GM06990 (cell line): ENCODE measurements at places on chromosomes 4 and X.
A peak's percentile ranks its signal among the peaks of the same experiment; 100 is the strongest.

DNA sequence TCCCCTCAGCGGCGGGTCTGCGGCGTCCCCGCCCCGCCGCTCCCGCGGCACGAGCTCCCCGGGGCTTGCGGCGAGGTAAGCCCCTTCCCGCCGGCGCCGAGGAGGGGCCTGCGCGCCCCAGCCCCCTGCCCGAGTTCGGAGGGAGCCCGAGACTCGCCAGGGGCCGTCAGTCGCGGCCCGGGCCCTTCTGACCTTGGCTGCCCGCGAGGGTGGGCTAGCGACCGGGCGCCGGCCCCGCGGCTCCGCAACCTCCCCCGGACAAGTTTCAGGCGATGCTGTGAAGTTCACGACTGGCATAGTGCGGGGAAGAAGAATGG is 554 bp downstream of the CDKL5 start:
- DNase-seq, result no peak

DNA sequence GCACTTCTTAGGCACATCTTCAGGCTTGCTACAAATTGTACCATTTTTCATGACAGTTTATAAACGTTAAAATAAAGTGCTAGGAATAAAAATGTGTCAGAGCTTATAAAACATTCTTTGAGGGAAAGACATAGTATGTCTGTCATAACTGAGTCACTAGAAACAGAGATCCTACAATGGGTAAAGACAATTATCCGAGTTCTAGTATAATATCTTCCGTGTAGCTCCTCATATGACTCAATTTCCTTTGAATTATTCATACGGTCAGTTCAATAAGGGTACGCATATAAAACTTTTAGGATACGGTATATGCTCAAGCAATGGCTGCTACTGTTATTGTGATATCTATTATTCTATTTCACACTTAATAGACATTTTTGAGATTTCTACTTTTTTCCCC is 349.1 kb downstream of the PCDH10 start:
- DNase-seq, result no peak

- DNase-seq, result no peak
Observed at GRCh38 chrX:119067023-119067739, 5.6 kb upstream of the CT47C1 start.

- DNase-seq, result no peak
Observed at GRCh38 chr4:103156106-103156505, 42.0 kb downstream of the CENPE start.

DNA sequence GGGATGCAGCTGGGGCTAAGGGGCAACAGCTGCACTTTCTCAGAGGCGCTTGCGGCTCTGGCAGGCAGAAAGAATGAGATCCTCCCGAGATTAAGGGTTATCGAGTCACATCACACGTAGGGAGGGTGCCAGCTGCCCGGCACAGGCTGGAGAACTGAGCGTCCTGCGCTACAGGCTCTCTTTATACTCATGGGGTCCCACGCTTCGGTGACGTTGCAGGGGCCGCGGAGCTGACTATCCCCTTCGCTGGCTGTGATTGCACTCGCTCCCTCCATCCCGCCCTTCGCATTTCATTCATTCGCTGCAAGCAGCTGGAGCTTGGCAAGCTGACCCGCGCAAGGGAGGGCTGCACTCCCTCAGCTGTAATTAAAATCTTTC is at the start of gene TACR3:
TSS of gene TACR3 (minus strand) at position 156 of the 378 bp plus-strand sequence. CDS start 310 bp downstream, outside the sequence.
- DNase-seq, result no peak

- DNase-seq, result no peak
Observed at GRCh38 chr4:54386693-54387092, 157.6 kb downstream of the PDGFRA start.

DNA sequence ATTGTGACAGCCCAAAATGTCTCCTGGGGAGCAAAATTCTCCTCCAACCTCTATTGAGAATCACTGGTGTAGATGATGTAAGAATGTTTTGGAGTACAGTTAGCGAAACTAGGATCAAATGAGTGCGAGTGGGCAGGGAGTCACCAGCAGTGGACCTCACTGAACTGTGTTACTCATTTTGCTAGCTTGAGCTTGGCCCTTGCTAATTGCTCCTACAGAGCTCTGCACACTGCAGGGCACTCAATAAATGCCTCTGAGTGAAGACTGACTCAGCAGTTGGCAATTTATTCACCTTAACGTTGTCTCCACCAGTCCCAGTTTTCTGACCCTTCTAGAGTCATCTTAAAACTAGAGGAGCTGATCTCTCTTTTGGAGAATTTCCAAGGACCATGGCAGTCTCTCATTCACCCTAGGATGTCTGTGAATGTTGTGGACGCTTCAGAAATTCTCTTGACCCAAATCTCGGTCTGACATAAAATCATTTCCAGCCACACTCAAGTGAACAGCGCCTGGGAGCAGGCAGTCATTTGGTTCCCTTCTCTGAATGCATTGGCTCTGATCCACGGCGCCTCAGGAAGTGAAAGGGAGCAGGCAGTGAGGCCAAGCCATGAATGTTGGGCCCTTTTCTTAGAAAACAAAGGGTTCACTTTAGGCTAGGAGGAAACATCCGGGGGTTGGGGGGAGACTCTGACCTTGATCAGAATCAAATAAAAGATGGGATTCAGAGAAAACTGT is 148.1 kb downstream of the NWD2 start:
- no peak for DNase-seq

DNA sequence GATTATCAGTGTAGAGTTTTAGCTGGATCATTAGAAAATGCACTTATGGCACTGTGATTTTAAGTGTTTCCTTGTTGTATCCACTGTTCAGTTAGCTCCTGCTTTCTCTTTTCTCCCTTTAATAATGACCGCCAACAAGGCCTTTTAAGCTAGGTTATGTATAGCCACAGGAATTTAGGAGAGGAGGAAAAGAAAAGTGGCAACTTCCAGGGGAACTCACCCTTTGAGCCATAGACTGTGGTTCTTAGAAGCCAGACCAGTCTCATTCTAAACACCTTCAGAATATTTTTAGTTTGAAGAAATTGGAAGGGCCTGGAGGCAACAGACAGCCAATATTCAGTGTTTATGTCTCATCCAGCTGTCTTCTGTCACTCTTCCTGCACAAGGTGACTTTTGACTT is 6.1 kb downstream of the FGF2 start:
- no peak for DNase-seq

- no peak for DNase-seq
Observed at GRCh38 chrX:136541294-136541693, 9.3 kb downstream of the VGLL1 start.

DNA sequence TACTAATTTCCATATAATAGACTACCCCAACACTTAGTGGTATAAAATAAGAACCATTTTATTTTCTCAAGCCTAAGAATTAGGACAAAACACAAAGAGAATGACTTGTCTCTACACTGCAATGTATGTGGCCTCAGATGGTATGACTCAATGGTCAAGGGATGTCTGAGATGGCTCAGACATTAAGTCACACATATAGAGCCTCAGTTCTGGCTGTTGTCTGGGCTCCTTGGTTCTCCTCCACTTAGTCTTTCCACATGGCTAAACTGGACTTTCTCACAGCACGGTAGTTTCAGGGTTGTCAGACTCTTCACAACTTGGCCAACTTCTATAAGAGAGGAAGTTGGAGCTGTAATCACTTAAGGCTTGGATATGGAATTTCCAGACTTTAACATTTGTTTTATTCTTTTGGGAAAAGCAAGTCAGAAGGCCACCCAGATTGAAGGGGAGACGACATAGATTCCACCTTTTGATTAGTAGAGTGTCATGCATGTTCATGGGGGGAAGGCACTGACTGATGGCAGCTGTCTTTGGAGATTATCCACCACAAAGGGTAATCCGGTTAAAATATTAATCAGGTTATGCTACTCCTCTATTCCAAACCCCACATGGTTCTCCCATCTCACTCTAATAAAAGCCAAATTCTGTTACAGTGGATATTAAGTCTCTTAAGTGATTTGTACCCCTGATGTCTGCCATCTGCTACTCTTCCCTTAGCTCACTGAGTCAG is 9.4 kb downstream of the IL15 start:
- no peak for DNase-seq

- no peak for DNase-seq
Observed at GRCh38 chr4:110216129-110216528, 17.7 kb upstream of the ELOVL6 start.

- no peak for DNase-seq
Observed at GRCh38 chrX:115650916-115651315, 89.9 kb downstream of the PLS3 start.

- DNase-seq, result no peak
Observed at GRCh38 chr4:150145090-150145945, 67.1 kb downstream of the DCLK2 start.

DNA sequence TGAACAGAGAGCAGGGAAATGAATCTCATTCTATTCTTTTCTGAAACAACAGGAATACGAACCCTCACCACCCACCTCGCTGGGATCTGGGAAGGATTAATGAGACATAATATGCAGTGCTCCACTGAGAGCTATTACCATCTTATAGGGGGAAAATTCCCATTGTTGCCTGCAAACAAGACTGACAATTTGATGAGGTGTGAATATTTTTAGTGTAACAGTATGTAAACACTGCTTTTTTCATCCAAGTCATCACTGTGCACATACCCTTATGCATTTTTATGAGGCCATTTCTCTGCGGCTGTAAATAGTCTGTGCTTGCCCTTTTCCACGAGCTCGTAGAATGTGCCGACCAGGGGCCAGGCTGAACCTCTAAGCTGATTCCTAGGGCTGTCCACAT is 285.6 kb upstream of the CPEB2 start:
- no peak for DNase-seq

DNA sequence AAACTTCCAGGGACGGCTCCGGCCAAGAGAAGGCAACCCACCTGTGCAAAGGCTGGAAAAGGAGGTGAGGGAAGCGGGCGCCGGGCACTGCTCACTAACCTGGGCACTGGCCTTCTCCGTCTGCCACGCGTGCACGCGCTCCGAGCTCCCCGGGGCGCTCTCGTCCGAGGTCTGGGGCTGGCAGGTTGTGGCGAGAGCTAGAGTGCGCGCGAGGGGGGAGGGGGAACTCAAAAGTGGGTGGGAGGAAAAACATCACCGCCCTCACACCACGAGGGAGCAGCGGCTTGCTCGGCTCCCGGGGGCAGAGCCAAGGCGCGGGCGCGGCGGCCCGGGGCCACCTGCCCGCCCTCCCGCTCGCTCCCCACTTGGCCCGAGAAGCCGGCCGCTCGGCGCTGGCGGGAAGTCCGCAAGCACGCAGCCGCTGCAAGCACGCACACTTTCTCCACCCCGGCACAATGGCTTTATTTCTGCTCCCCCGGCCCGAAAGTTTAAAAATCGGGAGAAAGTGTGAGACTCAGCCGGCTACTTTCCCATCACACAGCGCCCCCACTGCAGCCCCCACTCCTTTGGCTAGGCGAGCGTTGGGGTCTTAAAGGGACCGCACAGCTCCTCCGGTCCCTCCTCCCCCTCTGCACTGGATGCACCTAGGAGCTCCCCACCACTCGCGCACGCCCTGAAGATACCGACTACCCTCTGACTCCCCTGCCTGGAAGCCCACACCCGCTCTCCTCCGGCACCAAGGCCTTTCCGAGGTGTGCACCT is at the start of gene CHRDL1:
TSS of gene CHRDL1 (minus strand) at position 173 of the 762 bp plus-strand sequence. CDS start 3,636 bp downstream, outside the sequence.
- DNase-seq, result peak; percentile 7

GRCh38 chr4:164946810-164947209 is 30.6 kb downstream of the TRIM61 start:
- no peak for DNase-seq

DNA sequence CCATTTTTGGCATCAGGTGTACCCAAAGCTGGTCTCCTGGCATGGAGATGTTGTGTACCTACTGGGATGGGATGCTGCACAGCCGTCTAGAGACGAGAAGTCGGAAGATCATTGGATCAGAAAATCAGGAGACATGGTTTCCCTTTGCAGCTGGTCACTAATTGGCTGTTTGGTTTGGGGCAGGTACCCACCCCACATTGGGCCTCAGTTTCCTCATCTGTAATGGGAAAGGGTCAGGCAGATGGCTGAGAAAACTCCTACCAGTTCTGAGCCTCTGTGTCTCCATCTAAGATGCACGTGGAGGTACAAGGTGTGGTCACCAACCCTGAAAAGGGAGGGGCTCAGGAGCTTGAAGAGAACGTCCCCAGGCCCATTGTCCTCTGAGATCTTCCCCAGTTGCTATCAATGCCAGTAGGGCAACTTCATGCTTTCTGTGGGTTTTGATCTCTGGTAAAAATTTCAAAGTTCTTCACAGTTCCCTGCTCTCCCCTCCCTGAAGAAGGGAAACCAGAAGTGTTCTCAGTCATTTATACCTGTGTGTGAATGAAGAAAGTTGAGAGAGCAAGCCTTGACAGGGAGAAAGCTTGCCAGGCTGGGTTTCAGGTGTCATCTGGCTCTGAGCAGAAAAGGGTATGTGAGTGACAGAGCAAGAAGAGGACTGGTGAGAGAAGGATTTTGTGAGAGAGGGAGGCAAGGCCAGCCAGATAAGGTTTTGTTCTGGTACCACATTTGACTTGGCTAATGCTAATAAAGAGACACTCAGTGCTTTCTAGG is 15.1 kb downstream of the TSC22D3 start:
- DNase-seq, result no peak

DNA sequence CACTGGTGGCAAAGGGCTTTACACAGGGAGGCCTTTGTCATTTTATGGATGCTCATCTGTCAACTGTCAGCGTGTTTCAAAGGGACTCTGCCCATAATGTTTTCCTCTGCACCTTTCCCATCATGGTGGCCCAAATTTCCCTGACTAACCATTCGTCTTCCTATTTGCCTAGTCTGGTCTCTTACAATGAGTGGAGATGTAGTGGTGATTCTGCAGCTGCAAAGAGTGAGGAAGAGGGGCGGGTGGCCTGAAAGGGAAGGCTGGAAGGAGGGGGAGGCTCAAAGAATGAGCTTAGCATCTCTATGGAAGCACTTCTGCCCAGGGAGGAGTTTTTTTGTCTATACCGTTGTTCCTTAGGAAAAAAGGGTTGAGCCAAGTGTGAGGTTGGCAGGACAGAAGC is 447.5 kb downstream of the NKX6-1 start:
- DNase-seq, result no peak

- no peak for DNase-seq
Observed at GRCh38 chr4:16804581-16804980, 93.9 kb downstream of the LDB2 start.

DNA sequence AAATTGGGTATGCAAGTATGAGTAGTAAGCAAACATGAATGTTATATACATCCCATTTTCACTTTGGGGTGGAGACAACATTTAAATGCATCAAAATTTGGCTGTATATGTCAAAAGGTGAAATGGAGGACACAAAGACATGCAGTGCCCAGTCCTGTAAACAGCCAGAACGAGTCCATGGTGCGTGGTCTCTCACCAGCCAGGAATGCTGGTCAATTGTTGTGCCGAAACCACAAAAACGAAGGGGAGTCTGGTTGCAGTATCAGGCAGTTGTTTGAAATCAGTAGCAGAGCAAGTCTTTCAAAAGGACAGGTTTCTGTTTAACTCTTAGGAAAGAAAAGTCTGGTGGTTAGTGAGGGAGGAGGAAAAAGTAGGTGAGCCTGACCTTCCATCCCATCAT is 22.3 kb upstream of the RNF150 start:
- no peak for DNase-seq

DNA sequence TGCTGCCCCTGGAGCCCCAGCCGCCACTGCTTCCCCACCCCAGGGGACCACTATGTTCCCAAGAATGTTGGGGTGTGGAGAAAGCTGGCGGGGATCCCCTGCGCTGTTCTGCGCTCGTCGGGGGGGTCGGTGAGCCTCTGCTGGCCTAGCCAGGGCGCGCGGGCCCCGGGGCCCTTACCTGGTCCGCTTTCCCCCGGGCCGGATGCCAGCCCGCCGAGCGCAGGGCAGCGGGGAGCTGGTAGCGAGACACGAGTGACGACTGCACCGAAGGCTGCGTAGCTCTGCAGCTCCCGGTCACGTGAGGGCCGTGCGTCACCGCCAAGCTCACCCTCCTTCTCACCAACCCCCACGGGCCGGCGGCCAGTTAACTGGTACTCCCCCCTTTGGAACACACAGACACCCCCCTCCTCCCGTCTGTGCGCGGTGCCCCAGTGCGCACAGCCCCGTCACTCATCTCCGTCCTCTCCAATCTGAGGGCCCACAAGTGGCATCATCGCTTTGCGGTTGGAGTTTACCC is at the start of gene BEX1:
TSS of gene BEX1 (minus strand) at position 254 of the 517 bp plus-strand sequence. CDS start 897 bp downstream, outside the sequence.
- DNase-seq, result no peak

- no peak for DNase-seq
Observed at GRCh38 chrX:12526306-12526705, 264.9 kb upstream of the PRPS2 start.
